ENCODE measurements at places on chromosomes 2 and 18.

GRCh38 chr2:29563697-29564096 is 357.7 kb downstream of the ALK start:
- DNase-seq = no peak

GRCh38 chr2:24793761-24794435 is 673 bp downstream of the CENPO start:
- DNase-seq = peak; percentile 35

- peak; percentile 52 for DNase-seq
Measured at GRCh38 chr18:9608298-9608697, 6.1 kb downstream of the PPP4R1 start.

DNA sequence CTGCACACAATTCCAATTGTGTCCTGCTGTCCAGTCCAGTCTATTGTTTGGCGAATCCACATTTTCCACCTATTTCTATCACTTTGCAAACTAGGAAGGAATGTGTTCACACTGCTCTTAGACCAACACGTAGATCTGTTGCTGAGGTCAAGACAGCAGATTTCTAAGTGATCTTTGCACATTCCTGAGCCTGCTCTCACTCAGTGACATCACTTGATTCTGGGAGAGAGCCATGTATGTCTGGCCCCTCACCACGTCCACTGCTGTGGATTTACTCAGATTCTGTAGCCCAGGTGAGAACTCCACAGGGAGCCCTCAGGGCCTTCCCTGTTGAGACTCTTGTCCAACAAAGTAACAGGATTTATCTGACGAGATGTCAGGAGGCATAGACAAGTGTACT is 317.2 kb downstream of the TSN start:
- DNase-seq = peak; percentile 45

- DNase-seq = no peak
Measured at GRCh38 chr2:6516674-6517073, 349.0 kb downstream of the CMPK2 start.

DNA sequence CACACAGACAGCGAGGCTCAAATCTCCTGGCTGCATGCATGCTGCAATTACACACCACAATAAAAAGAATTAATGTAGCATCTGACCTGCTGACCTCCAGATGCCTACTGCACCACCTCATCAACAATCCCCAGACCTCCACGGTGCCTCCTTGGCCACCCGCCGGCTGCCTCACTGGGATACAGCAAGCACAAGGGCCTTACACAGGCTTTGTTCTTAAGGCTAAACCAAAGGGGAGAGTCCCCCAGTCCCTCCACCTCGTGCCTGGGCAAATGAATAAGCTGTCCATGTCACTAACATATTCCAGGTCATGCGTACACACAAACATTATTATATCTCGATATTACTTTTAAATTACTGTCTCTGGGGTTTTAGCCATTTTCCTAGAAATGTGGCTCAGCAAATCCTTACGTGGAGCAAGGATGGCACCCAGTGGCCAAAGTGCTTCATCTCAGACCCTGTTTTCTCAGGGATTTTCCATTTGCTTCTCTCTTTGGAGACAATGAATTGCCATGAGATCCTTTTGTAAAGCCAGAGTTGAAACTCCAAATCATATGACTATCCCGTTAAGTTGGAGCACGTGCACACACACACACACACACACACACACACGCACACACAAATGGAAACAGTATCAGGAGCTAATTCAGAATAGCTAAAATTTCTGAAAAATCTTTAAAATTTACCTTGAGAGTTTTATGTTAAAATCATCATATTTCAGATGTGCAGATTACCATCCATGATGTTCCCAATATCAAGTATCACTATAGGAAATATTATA is 313.8 kb downstream of the PDE11A start:
- DNase-seq = peak; percentile 42

GRCh38 chr2:216624251-216624650 is 9.0 kb upstream of the IGFBP2 start:
- DNase-seq = no peak

DNA sequence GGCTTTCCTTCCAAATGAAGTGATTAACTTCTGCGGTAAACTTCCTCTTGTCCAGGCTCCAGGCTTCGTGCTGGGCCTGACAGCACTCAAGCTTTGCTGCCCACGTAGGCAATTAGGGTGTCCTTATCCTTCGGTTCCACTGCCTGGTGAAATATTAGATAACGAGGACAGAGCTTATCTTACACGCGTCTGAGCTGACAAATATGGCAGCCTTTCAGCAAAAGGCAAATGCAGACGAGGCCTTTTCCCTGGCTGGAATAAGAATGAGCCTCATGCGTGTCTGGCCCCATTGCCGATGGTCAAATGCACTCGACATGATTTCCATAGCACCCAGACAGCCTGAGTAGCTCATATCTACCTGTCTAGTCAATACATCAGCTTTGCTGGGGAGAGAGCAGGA is 141.5 kb downstream of the FAM210A start:
- DNase-seq = no peak

- peak; percentile 75 for DNase-seq
Measured at GRCh38 chr18:8808001-8808400, 102.6 kb downstream of the MTCL1 start.

DNA sequence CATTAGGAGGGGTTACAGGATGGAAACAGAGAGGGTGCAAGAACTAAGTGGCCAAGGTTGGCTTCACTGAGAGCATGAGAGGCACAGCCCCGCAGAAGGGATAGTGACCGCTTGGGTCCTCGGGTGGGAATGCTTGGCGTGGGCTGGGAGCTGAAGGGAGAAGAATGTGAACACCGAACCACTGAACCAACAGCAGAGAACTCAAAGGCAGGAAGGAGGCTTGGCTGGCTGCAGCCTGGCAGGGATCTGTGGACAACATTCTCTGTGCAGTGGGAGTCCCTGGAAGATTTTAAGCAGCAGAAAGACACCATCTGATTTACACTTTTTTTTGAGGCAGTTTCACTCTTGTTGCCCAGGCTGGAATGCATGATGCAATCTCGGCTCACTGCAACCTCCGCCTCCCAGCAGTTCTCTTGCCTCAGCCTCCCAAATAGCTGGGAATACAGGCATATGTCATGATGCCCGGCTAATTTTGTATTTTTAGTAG is 33.9 kb downstream of the SOWAHC start:
- DNase-seq = no peak

DNA sequence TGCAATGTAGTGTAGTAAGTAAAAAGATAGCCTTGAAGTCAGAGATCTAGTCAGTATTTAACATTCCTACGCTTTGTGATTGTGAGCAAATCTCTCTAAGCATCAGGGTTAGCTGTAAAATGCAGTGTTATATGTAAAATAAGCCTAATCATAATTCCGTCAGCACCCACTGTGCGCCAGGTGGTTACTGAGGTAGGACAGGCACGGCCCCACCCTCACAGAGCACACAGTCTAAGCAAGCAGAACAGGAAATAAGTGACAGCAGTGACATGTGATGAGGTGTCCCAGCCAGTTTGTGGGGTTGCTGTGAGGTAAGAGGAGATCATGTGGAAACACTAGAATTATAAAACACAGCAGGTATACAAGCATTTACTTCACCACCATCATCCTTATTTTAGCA is 267.1 kb downstream of the ICOS start:
- no peak for DNase-seq

GRCh38 chr2:144152817-144153271 is 367.1 kb downstream of the ZEB2 start:
- DNase-seq = peak; percentile 82

- DNase-seq = no peak
Measured at GRCh38 chr2:190354003-190354690, 10.8 kb downstream of the INPP1 start.

GRCh38 chr18:39037925-39038324 is 1472.3 kb upstream of the CELF4 start:
- DNase-seq = no peak

GRCh38 chr2:206442833-206443734 is at the start of gene ADAM23:
Gene ADAM23 (plus strand): TSS chr2:206443532. CDS start chr2:206443867, 335 bp downstream.
- peak; percentile 52 for DNase-seq

DNA sequence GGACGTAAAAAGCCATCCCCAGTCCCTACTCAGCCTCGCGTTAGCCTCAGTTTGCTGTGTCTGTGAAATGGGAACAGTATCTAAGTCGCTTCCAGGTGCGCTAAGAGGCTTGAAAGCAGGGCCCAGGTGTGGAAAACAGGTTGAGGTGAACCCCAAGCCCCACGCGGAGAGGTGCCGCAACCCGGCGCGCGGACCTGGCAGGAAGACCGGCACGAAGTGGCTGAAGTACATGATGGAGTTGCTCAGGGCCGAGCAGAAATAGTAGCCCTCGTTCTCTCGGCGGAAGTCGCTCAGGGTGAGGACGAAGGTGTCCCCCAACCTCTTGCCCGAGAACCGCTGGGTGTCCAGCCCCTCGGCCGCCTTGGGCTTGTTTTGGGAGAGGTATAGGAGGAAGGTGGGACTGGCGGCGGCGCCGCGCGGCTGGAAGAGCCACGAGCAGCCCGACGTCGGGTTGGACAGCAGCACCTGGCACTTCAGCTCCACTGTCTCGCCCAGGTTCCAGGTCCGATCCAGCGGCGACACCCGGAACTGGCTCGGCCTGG is 508 bp downstream of the CD8A start:
- DNase-seq = no peak

DNA sequence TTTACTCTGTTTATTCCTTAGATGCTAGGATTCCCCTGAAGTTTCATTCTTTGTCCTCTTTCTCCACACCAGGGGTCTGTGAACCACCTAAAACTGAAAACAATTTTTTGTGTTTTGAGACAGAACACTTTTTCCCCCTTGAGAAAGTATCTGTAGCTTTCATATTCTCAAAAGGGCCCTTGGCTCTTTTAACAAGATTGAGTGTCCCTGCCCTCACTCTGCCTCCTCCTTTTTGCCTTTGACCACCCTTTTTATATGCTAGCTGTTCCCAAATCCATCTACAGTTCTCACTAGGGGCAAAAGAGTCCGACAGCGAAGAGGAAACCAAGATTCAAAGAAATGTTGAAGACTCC is 883 bp upstream of the EHBP1 start:
- DNase-seq = no peak

DNA sequence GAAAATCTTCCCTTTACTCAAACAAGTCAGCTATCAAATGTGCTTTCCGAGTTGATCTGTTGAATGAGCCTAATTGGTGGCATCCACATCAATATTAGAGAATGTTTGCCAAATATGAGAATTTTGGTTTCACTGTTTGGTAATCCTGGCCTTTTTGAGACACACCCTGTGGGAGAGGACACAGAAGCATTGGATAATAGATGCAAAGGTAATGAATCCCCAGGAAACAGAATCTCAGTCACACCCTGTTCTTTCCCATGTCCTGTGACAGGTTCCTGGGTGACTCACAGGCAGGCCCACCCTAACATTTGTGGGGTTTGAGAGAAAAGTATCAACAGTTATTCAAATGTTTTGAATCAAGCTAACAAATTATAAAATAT is 99.8 kb upstream of the PELI1 start:
- no peak for DNase-seq

GRCh38 chr18:48540251-48541025 is 1.6 kb downstream of the CTIF start:
- DNase-seq = peak; percentile 58

- DNase-seq = no peak
Measured at GRCh38 chr2:84194181-84194580, 264.9 kb downstream of the SUCLG1 start.

DNA sequence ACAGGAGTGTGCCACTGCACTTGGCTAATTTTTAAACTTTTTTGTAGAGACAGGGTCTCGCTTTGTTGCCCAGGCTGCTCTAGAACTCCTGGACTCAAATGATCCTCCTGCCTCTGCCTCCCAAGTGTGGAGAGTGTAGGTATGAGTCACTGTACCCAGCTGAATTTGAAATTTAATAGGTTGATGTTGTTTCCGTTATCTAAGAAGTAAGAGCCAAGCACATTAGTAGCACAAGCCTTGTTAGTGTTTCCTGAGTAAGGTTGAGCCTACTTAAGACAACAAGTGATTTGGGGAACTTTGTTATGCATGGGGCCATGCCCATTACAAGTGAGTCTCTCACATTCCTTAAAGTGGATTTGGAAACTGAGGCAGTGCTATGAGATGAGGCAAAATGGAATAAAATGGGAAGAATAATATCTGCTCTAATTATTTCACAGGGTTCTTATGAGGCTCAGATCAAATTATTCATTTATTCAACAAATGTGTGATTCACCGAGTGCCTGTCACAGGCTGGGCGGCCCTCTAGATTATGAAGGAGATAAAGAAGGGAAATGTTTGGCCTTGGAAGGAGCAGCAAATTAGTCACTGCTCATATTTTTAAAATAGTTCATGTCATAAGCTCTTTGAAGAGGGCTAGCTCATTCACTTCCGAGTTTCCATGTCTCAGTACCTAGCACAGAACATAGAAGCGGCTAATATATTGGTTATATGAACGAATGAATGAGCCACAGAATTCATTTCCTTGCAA is 217.2 kb downstream of the LDLRAD4 start:
- DNase-seq = no peak

- DNase-seq = no peak
Measured at GRCh38 chr2:11777066-11777782, 30.8 kb downstream of the LPIN1 start.

DNA sequence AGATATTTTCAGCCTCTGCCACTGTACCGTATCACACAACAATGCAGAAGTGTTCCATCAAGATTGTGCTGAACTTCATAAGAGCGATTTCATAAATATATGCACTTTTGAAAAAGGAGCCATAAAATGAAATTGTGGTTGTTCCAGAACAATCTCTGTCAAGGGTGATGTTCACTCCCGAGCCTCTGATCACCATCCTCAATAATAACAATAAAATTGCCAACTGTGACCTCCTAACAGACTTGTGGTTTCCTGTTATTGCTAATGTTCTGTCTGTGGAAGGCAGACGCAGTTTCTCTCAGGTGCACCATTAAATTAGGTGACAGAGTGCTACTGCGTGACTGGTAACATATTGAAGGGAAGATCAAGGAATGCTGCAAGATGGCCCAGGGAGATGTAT is 383.7 kb downstream of the SOCS6 start:
- no peak for DNase-seq

GRCh38 chr2:113937501-113937900 is 47.6 kb downstream of the ACTR3 start:
- DNase-seq = no peak

DNA sequence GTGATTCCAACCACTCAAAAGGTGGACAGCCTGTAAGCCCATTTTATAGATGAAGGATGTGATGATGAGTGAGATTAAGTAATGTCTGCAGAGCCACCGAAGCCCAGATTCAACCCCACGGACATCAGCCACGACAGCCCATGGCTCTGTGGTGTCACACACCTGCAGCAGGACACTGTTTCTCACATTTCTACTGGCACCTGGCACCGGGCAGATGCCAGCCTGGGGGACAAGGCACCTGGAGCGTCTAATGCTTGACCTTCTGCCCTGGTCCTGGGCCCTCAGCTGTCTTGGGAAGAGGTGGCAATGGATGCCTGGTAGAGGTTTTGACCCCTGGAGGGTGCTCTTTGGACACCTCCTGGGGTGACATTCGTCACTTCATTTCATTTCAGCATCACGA is 176.3 kb downstream of the ANAPC1 start:
- DNase-seq = no peak
